Gastrocnemius medialis (tissue), 4 donors: ENCODE measurements at places on chromosomes 13 and 19. TPM values are rescaled to one million over a fixed set of nuclear protein-coding genes. Genes with fewer than 3 reads are reported as not detected.

Gene LHB
- 1.9 TPM for total RNA-seq

Gene RDH8
- total RNA-seq = not detected

Gene MEIS3
- 1.2 TPM for total RNA-seq

Gene PODNL1
- total RNA-seq = 0.61 TPM

Gene NLRP5
- not detected for total RNA-seq

Gene ZNF324B
- total RNA-seq = 7.6 TPM

Gene C19orf18
- not detected for total RNA-seq

Gene CABP5
- total RNA-seq = not detected

Gene SOX1
- total RNA-seq = not detected

Gene LGI4
- 29.1 TPM for total RNA-seq

Gene GNG8
- not detected for total RNA-seq

Gene ARMC6
- 18.2 TPM for total RNA-seq

Gene FFAR3
- total RNA-seq = not detected

Gene PDE4A
- total RNA-seq = 10.1 TPM

Gene C1QTNF9B
- not detected for total RNA-seq

Gene MYO1F
- total RNA-seq = 4.0 TPM

Gene LPAR6
- total RNA-seq = 4.1 TPM

Gene PAN3
- total RNA-seq = 5.5 TPM

Gene KLK5
- not detected for total RNA-seq

Gene ZNF586
- 9.9 TPM for total RNA-seq

Gene MYPOP
- total RNA-seq = 6.0 TPM

Gene TNFSF13B
- total RNA-seq = 0.62 TPM

Gene LENG1
- total RNA-seq = 6.5 TPM

Gene SLC7A10
- total RNA-seq = not detected

Gene FXYD1
- total RNA-seq = 235 TPM

Gene ZNF610
- total RNA-seq = 0.61 TPM
